ENCODE measurements at places on chromosomes 2 and 18.

GRCh38 chr2:232588680-232589585 lies 38.4 kb downstream of the EIF4E2 start:
- DNase-seq, result peak; percentile 77

DNA sequence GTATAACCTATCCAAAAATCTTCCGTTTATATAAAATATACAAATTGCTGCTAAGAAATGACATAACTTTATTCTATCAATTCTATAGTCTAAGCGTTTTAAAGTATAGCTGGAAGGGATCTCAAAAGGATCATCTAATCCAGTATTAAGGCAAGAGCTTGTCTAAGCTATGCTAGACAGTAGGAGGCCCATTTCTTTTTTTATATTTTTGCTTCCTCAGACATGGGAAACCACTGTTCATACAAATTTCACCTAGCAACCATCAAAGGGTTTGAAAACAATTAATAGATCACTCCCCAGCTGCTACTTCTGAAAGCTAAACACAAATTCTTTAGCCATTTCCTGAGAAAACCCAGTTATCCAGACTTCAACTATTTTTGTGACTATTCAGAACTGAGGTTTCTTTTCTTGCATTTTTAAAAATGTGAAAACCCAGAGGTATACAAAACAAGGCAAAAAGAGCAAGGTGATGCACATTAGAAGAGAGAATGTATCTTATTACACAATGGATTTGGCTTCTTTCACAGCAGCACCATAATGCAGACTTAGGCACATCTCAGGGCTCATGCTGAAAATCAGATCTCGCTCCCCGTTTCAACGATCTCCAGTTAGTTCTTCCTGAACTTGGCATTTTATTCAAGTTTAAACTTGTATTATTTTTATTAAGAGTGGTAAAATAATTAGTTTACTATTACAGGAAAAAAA lies 274.4 kb downstream of the LRP1B start:
- no peak for DNase-seq

GRCh38 chr18:26575865-26576217 lies 27.5 kb upstream of the KCTD1 start:
- DNase-seq, result no peak

GRCh38 chr2:127532296-127532695 lies 3.2 kb upstream of the MYO7B start:
- DNase-seq, result no peak

- no peak for DNase-seq
Observed at GRCh38 chr18:77127769-77128671, 4.6 kb downstream of the MBP start.

DNA sequence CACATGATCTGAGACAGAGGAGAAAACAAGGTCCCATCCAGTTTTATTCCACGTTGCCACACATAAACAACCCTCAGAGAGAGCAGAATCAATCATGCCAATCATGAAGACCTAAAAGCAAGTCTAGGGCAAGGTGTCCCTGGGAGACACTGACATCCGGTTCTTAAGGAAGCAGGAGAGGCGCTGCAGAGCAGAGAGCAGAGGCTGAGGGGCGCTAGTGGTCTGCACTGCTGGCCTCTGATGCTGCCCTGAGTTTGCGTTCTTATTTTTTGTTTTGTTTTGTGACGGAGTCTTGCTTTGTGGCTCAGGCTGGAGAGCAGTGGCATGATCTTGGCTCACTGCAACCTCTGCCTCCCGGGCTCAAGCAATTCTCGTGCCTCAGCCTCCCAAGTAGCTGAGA lies 83.3 kb downstream of the SMIM21 start:
- DNase-seq, result no peak

GRCh38 chr18:68267583-68267982 lies 447.3 kb downstream of the TMX3 start:
- no peak for DNase-seq

- no peak for DNase-seq
Observed at GRCh38 chr2:170973225-170973491, 44.1 kb downstream of the GORASP2 start.

- no peak for DNase-seq
Observed at GRCh38 chr2:220753486-220753885, 818.6 kb downstream of the EPHA4 start.

GRCh38 chr2:194062401-194062800 lies 1594.6 kb upstream of the SLC39A10 start:
- no peak for DNase-seq

GRCh38 chr2:169013628-169014026 lies 17.5 kb downstream of the ABCB11 start:
- no peak for DNase-seq

DNA sequence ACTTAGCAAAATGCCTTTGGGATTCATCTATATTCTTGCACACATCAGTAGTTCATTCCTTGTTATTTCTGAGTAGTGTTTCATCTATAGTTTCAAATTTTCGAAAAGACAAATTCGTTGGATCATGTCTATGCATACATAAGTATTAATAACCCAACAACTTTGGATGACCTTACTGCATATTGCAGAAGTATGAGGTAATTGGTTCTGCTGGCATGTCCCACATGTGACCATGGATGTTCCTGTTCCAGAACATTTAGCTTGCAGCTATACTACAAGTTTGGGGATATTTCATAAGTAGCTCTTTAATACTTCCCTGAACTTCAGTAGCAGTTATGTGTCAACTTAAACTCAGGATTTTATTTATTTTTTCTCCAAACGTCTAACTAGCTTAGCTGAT lies 44.9 kb downstream of the APLF start:
- DNase-seq, result no peak

DNA sequence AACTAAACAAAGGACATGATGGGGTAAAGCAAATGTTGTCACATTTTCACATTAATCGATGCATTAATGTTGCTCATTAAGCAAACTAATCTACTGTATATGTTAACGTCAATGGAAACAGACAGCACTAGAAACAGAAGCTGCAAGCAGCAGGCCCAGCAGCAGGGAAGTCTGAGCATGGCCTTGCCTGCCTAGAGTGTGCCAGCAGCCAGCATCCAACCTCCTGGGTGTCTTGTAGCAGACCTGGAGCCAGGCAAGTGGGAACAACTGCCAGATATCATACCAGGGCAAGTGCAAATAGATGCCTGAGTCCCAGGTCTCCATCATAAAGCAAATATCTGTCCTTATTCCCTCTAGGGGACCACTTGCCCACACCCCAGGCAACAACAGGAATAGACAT lies 319.0 kb downstream of the LRRTM1 start:
- no peak for DNase-seq

DNA sequence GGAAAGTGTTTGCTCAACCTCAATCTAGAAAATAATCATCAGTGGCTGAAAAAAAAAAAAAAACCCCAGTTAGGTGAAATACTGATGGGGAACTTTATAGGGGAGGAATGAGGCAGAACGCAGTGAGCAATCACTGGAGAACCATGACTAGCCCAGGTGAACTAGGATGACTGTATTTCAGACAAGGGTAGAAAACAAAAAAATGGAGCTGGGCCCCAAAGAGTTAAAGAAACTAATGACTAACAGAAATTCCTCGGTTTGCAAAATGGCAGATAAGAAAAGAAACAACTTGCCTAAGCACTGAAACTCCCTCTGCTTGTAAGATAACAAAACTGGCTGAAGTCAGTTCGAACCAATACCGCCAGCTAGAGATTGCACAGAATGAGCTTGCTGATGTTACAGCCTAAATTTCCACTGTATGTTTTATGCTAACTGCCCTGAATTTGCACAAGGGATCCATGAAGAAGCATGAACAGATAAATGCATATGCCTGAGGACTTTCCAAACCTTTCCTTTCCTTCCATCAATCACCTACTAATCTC lies 245.9 kb downstream of the METTL4 start:
- no peak for DNase-seq

DNA sequence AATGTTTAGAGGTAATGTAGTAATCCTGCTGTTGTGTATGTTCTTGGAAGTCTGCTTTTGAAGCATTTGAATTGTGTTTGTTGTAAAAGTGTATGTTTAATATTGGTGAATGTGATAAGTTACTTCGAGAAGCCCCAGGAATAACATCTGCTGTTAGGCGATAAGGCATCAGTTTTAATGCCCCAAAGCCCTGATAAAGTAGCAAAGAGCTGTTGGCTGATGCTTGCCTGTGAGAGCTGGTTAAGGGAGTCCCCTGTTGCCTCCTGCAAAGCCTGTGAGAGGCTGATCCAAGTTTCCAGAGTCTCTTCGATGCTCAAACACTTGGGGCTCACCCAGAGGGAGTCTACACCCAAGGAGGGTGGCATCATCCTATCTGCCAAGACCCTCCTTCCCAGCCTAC lies 110.3 kb downstream of the RNF152 start:
- DNase-seq, result no peak

DNA sequence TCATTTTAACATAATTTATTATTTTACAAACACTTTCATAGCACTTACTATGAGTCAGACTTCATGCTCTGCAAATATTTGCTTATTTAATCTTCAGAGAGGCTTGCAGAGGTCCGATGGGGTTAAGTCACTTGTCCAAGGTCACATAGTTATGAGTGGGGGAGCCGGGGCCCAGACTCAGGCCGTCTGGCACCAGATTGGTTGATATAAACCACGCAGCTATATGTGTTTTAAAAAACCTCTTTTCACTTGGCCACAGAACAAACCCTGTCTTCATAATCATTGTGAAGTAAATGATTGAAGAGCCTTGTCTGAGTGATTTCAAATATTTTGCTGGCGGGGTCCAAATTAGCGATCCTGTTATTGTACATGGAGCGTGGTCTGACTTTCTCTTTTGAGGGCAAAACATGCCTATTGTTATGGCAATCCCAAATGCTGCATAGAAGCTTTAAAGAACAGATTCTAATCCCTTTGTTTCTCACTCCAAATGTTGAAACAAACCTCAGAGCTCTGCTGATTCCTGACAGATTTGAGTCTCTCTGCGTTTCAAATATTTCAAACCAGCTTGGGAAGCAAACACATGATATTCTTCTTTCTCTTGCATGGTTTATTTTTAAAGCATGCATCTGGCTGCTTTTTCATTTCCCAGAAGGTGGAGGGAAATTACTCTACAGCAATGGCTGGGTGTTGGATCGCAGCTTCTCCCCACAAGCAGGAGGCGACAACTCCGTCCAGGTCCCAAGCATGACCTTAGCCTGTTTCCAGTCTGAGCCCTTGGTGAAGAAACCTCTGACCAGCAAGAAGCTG lies 142.4 kb downstream of the DDX1 start:
- no peak for DNase-seq

DNA sequence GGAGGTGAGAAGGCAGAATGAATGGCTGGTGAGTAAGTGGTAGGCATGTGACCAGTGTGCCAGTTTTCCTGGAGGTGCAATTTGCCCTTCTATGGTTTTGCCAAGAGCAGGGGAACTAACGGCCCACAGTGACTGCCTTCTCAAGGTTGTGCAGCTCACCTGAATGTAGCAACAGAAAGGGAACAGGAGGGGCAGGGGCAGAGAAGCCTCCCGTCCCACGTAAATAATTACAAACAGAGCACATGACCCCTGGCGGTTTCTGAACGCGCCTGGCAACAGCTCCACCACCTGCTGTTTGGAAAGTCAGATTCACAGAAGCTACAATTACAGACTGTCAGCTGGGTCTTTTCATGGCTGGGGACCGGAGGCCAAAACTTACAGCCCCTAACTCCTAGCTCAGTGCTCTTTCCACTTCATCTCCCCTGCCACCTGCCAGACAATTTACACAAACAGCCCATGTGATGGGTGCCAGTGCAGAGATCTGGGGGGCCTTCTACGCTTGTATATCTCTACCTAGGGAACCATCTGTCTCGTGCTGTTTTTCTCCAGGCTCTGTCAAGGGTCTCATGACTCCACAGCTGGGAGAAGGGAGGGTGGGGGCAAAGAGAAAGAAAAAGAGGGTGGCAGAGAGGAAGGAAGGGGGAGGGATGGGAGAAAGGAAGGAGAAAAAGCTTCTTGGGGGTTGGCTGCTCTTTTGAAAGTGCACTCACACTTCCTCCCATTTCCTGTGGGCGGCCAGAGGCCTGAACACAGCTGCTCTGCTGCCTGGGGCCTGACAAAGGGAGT lies 69.6 kb downstream of the POLR1A start:
- peak; percentile 80 for DNase-seq

DNA sequence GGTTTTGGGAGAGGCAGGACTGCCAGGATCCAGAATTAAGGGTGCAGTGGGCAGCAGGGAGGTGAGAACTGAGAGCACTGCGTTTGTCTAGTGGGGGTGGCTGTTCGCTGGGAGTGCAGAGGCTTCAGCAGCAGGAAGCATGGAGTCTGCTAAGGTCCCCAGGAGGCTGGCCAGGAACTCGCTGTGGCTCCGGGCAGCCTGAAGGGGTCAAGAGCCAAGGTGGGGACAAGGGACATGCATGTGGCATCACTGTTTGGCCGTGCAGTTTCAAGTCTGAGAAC lies 43.2 kb upstream of the SEMA4C start:
- no peak for DNase-seq

- no peak for DNase-seq
Observed at GRCh38 chr2:160334028-160334741, 134.1 kb upstream of the ITGB6 start.

DNA sequence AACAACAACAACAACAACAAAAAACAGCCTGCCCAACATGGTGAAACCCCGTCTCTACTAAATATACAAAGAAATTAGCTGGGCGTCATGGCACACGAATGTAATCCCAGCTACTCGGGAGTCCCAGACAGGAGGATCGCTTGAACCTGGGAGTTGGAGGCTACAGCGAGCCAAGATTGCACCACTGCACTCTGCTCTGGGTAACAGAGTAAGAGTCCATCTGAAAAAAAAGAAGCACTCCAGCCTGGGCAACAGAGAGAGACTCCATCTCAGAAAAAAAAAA lies 344.1 kb upstream of the PLGLB2 start:
- DNase-seq, result no peak

DNA sequence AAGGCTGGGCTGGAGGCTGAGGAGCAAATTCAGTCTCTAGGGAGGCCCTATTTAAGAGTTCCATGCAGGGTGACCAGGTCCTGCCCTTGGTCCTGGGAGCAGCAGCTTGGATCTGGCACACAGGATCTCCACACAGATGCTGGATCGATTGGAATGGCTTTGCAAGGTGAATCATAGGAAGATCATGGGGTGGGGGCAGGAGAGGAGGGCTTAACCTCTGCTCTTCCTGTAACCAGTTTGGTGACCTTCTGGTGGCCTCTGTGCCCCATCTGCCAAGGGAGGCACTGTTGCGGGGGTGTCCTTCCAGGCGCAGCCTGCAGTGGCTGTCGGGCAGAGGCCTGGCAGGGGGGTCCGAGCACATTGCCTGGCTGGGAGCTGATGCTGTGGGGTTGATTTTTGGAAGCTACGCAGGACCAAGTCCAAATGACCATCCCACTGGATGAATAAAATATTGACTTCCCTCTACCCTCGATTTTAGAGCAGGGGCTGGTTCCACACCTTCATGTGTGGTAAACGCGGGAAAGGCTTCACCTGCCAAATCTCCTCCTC lies 79.7 kb downstream of the EDAR start:
- no peak for DNase-seq

GRCh38 chr2:222797871-222798270 lies 63.0 kb upstream of the ACSL3 start:
- no peak for DNase-seq

DNA sequence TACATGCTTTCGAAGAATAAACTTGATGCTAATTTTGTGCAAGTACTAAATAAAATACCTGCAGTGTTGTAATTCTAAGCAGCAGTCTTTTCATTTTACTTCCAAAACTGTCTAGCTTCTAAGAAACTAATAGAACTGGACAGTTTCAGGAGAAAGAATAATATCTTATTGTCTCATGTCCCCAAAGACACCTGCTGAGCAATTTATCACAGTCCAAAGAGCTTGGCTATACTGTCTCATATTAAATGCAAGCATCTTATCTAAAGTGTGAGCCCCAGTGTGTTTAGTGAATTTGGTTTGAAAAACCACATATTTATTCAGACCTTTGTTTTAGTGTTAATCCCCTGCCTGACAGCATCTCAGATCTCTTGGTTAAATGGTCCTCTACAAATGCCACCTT lies 374.3 kb downstream of the TMX3 start:
- DNase-seq, result no peak

- no peak for DNase-seq
Observed at GRCh38 chr2:190858817-190859216, 21.8 kb upstream of the GLS start.

Data from dorsolateral prefrontal cortex (tissue), 122 donors.